ENCODE measurements at places on chromosomes 12 and 14.

DNA sequence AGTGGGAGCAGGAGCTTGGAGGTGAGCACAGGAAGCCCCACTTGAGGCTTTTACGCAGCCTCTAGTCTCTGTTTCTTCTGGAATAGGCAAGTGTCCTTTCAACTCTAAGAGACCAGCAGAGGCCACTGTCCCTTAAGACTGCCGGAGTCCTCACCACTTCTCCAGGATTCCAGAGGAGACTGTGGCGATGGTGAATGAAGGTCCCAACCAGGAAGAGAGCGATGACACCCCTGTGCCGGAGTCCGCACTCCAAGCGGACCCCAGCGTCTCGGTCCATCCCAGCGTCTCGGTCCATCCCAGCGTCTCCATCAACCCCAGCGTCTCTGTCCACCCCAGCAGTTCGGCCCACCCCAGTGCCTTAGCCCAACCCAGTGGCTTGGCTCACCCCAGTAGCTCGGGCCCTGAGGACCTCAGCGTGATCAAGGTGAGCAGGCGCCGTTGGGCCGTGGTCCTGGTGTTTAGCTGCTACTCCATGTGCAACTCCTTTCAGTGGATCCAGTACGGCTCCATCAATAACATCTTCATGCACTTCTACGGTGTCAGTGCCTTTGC, 442 bp downstream of the FLVCR2 start:
- no peak for DNase-seq

DNA sequence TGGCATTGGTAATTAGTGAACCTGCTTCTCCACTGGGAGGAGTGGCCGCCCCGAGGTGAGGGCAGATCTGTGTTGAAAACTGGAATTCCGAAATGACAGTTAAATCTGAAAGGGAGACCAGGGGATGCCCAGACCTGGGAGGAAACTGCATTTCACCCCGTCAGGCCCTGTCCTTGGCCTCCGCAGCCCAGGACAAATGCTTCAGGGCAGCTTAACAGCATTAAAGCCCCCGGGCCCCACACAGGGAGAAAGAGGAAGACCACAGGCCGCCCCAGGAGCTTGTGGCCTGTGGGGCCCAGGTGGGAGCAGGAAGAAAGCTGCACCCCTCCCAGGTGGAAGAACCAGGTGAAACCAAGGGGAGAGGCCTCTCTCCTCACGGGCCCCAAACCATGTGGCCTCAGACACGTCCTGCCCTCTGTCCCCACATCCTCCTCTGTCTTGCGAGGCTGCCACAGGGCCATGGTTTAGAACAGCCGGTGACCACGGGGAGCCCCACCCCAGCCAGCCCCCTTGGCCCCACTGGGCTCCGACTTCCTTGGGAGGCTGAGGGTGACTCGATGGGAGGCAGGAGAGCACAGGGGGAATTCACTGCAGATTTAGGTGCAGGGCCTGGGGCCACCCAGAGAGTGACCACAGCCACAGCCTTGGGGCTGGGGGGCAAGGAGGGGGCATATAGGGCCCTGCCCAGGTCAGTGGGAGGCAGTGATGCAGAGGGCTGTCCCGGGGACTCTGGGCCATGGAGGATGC, 265.4 kb downstream of the ADGRD1 start:
- DNase-seq = no peak

- DNase-seq = no peak
These were observed 893.1 kb downstream of the TMEM121 start for GRCh38 chr14:106419376-106419965.

GRCh38 chr14:61090432-61091216, 109.6 kb downstream of the SLC38A6 start:
- DNase-seq = peak; percentile 42

- DNase-seq = no peak
These were observed 68.9 kb downstream of the TESC start for GRCh38 chr12:117030187-117030900.

- DNase-seq = no peak
These were observed 121.0 kb downstream of the PIK3C2G start for GRCh38 chr12:18382236-18382885.

- DNase-seq = no peak
These were observed 184.9 kb downstream of the ITPR2 start for GRCh38 chr12:26648066-26648465.

GRCh38 chr12:56129206-56129941, 1.3 kb downstream of the ESYT1 start:
- DNase-seq = peak; percentile 86

GRCh38 chr14:89542786-89543424, 125.9 kb upstream of the FOXN3 start:
- DNase-seq = no peak

DNA sequence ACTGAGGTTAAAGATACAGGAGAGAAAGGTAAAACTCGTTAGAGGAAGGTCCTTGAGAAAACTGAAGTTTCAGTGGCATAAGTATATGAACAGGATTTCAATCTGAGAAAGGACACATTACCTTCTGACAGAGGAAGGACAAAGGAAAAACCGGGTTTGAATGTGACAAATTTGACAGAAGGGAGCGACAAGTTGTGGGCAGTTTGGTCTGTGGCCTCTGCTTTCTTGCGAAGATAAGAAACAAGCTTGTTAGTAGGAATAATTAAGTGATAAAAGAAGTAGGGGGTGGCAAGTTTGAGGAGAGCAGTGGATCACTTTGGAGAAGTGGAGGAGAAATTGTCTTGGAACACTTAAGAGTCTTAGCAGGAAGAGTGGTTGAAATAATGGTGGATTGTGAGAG, 5.1 kb downstream of the MON2 start:
- no peak for DNase-seq

DNA sequence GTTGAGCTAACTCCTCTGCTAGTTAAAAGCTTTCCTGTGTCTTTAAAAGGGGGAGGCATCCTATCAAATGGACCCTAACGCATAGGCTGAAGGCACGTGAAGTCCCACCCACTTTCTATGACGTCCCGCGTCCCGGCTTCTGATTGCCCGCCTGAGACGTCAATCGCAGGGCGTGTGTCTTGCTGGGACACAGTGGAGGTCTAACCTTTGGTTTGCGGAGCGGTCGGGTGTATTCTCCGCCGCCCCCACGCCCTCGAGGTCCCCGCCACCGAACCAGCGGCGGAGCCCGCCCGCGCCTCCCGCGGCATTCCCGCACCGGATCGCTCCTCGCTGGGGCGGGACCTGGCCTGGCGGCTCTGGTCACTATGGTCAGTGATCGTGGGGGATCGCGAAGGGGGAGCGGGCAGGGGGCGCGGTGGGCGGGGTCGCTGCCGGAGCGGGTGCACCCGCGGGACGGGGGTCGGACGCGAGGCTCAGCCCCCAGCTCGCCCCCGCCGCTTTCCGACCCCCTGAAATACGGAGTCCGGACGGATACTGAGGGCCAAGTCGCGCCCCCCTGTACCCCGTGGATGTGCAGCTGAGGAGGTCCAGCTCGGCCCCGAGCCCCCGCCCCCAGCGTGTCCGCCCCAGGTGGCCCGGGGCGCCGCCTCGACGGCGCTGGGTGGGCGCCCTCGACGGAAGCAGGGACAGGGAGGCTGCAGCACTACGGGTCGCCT, at the start of gene OTUB2:
OTUB2 (plus strand) TSS at position 168 of the 716 bp plus-strand sequence; CDS start at position 366, 198 bp downstream.
- peak; percentile 99 for DNase-seq

- peak; percentile 73 for DNase-seq
These were observed 200.3 kb upstream of the PLEKHG7 start for GRCh38 chr12:92502417-92503028.

DNA sequence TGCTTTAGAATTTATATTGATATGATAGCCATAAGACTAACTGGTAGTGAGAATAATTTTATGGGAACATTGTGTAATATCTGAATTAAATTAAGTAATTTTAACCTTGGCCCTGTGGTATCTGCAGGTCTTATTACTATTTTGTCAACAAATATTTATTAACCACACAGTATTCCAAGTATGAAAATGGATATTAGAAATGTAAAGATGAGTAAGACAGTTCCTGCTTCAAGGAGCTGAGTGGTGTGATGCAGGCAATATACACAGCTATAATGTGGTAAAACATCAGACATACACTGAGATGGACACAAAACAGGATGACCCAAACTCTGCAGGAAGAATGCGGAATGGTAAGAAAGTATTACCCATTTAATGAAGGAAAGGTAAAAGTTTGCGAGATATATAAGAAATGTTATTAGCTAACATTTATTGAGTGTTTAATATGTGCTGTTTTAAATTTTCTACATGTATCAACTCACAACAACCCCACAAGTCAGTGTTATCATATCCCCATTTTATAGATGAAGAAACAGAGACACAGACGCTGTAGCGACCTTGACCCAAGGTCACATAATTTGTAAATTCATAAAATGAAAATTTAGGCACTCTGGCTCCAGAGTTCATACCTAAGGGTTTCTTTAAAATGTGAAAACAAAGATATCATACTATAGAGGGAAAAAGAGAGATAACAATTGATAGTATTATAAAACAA, 12.7 kb downstream of the ABCD2 start:
- no peak for DNase-seq

GRCh38 chr12:106109168-106109910, 29.4 kb downstream of the NUAK1 start:
- no peak for DNase-seq

DNA sequence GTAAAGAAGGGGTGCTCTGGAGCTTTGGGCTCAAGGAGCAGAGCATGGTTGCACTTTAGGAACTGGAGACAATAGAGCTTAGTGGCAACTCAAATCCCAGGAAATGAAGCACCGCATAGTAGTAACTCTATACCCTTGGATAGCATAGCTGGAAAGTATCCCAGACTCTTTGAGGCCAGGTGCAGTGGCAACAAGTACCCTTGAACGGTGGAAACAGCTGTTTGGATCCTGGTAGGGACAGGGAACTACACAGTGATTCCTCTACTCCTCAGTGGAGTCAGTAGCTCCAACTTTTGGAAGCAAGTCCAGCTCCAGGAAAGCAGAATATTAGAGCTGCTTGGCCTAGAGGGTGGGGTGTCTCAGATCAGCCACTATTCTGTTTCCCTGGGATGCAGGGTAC, 129.0 kb upstream of the WSCD2 start:
- no peak for DNase-seq

DNA sequence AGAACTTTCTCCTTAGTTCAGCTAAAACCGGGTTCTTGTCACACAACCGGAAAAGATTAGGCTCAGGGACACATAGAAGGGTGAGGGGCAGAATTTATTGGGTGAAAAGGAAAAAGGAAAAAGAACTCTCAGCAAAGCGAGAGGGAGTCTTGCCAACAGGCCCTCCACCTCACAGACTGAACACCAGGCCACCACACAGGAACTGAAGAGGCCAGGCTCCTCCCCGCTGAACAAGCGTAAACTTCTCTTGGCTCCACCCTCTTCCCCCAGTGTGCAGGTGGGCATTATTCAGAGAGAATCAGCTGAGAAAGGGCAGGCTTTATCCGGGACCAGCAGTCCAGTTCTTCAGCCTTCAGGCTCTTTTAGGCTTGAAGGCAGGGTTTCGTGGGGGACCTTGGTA, 125.6 kb upstream of the FGD4 start:
- peak; percentile 15 for DNase-seq

DNA sequence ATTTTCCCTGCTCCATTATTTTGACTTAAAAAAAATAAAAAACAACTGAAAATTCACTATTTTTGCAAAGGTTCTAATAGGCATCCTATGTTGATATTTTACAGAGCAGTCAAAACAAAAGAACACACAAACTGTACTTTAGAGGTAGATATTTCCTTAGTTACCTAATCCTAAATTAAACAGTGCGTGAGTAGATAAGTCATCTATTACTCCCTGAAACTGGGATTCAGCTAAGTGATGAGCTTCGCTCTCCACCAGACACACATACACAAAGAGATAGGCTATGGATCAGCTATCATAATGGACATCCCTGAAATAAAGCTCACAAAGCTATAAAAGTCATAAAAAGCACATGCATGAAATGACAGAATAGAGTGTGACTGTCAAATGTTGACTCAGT, 398.7 kb downstream of the SOX5 start:
- DNase-seq = no peak

DNA sequence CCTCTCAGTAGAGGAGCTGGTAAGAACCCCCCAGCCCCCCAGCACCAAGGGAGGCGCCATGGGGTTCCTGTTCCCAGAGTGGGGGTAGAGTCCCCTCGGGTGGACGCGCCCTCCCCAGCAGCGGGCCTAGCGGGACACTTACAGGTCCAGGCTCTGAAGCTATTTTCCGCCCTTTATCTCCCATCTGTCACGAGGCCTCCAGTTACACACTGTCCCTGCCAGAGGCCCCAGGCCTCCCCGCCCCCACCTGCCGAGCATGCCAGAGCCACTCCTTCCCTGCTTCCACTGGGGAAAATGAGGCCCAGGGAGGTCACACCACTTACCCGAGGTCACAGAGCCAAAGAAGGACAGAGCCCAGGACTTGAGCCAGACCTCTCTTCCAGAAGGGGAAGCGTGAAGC, 3.1 kb downstream of the C14orf180 start:
- DNase-seq = no peak

GRCh38 chr12:3795492-3796133, 42.7 kb upstream of the CRACR2A start:
- no peak for DNase-seq

- DNase-seq = no peak
These were observed 7.2 kb upstream of the SH2B3 start for GRCh38 chr12:111398530-111398929.

- DNase-seq = no peak
These were observed 198.0 kb downstream of the CACNA1C start for GRCh38 chr12:2250797-2251196.

DNA sequence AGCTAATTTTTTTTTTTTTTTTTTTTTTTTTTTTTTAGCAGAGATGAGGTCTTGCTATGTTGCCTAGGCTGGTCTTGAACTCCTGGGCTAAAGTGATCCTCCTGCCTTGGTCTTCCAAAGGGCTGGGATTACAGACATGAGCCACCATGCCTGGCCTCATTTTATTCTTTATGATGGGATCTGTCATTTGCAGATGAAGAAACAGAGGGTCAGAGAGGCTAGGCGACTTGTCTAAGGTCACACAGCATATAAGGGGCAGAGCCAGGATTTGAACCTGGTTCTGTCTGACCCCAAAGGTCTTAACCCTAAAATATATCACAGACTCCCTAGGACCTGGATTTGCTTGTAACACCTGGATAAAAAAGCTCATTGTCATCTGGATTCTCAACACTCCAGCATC, 282.6 kb downstream of the KSR2 start:
- DNase-seq = no peak

GRCh38 chr14:71913342-71913741, 18.9 kb upstream of the RGS6 start:
- DNase-seq = no peak
